Fibroblast of gingiva (primary cell): ENCODE measurements at places on chromosomes 12 and 14.
A peak's percentile ranks its signal among the peaks of the same experiment; 100 is the strongest.

GRCh38 chr14:30240018-30240417 is 312.4 kb upstream of the PRKD1 start:
- no peak for DNase-seq

GRCh38 chr12:60123557-60123956 is 527.7 kb downstream of the SLC16A7 start:
- DNase-seq = peak; percentile 68

GRCh38 chr12:118102070-118102469 is 1.7 kb downstream of the VSIG10 start:
- DNase-seq = no peak

DNA sequence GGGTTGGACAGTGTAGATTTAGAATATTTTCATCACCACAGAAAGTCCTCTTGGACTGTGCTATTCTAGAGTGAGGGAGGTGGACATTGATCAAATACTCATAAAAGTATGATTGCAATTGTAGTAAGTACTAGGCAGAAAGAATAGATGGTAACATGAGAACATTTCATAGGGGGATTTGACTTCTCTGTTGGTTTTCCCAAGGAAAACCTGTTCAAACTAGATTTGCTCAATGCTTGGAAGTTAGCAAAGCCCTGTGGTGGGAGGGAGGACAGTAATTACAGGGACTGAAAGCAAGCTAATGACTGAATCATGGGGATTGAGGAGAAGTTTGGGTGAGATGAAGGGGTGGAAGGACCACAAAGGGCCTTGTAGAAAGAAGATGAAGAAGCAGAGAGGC is 24.4 kb upstream of the EID3 start:
- DNase-seq = no peak

DNA sequence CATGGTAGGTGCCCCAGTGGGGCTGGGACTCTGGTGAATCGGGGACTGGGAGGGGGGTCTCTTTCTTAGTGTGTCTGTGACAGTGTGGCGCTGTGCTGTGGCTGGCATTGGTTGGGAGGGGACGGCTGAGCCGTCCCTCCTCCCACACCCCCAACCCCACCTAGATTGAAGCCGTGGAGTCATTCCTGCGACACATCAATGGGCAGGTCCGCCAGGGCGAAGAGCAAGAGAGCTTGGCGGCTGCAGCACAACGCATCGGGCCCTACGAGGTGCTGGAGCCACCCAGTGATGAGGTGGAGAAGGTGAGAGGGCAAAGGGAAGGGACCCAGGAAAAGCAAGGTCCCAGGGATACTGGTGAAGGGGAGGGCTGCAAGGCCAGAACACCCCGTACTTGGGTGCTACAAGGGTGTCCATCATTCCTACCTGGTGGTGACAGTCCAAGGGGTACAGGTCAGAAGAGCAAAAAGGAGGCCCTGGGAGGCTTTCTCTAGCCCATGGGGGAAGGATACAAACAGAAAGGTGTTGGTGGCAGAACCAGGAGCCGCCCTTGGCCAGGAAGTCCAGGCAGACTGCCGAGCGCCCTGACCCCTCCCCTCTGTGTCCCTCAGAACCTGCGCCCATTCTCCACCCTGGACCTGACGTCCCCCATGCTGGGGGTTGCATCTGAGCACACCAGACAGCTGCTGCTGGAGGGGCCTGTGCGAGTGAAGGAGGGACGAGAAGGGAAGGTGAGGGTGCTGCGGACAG is 7.4 kb downstream of the PLEKHG6 start:
- no peak for DNase-seq

DNA sequence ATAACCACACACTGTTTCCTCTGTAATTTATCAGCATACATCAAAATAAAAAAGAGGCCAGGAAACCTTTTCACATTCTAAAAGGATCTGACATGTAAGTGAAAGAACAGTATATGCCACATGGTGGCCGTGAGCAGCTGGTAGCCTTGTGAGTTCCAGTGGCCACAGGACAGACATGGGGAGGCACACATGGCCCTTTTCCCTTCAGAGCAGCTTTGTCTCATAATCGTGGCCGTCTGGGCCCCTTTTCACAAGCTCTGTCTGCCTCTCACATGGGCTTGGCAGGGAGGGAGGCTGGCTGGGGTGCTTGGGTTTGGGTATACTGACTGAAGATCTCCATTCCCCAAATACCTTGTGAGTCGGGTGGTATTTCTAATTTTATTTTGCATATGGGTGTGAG is 1.5 kb upstream of the ZDHHC22 start:
- no peak for DNase-seq

GRCh38 chr12:128483526-128484255 is 216.7 kb downstream of the TMEM132C start:
- DNase-seq = no peak

DNA sequence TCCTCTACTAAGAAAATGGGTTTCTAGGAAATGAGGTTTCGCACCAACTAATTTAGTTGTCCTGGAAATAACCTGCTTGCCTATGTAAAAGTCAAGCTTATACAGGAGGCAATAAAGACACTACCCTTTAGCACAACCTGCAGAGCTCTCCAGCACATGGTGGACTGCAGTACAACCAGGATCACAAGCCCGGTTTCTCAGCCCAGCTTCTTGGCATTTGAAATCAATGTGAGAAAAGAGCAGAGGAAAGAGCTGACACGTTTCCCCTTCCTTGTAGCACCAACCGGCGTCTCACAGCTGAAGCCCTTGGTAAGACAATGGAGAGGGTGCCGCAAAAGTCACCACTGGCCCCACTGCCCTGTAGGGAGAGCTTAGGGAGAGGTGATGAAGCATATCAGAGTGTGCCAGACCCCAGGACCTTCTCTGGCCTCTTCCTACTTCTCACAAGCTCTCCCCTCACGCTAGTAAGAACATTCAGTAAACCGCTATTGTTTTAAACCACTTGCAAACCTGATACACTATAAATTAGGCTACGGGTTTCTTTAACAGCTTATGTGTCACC is 8.6 kb downstream of the SPTLC2 start:
- no peak for DNase-seq

GRCh38 chr12:132858718-132859266 is 28.6 kb downstream of the CHFR start:
- no peak for DNase-seq
